Activated T-cell treated with anti-CD3 and anti-CD28 coated beads, Interleukin-2, amount 50 U/mL, for 72 hours (primary cell): ENCODE measurements at places on chromosomes 11 and 22. TPM values are rescaled to one million over a fixed set of nuclear protein-coding genes. Genes with fewer than 3 reads are reported as not detected.

The TMEM45B gene
- total RNA-seq, result 2.5 TPM

The MAP6 gene
- total RNA-seq, result 0.14 TPM

The PEX16 gene
- total RNA-seq, result 42.5 TPM

The MUS81 gene
- total RNA-seq, result 80.6 TPM

The HPX gene
- 1.2 TPM for total RNA-seq

The SMTNL1 gene
- not detected for total RNA-seq

The PYGM gene
- 4.5 TPM for total RNA-seq

The PHLDA2 gene
- total RNA-seq, result 12.3 TPM

DNA sequence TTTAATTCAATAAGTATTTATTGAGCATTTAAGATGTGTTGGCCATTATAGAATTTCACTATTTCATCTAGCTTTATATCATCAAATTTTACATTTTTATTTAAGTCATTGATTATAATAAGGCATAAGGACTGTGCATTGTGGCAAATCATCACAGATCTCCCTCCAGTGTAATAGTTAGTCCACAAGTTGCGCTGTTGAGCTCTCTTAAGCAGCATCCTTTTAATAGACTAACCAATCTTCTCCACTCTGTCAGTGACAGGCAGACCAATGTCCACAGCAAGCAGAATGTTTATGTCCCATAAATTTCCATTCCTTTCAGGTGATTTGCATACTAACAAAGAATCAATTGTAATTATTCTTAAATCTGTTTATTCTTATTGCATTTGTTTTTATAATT lies 595.3 kb upstream of the CCDC90B start:
- H3K36me3 ChIP-seq, result no peaks in the 10 kb centered on the region
- H3K4me3 ChIP-seq, result no peak overlapping the region
- no peak overlapping the region for H3K27ac ChIP-seq
- no peaks in the 10 kb centered on the region for H3K4me1 ChIP-seq
- DNase-seq, result no peak

- H3K27ac ChIP-seq, result peak overlapping the region; percentile 79
- H3K27me3 ChIP-seq, result no peaks in the 10 kb centered on the region
- H3K36me3 ChIP-seq, result no peaks in the 10 kb centered on the region
- DNase-seq, result no peak
- H3K4me3 ChIP-seq, result peak overlapping the region; percentile 54
- peaks cover 34% of the 10 kb centered on the region for H3K4me1 ChIP-seq
Measured at GRCh38 chr22:21669026-21669425, 3.2 kb downstream of the PPIL2 start.

- DNase-seq, result no peak
- H3K27ac ChIP-seq, result no peak overlapping the region
- H3K27me3 ChIP-seq, result peaks cover 12% of the 10 kb centered on the region
- H3K4me1 ChIP-seq, result no peaks in the 10 kb centered on the region
- H3K36me3 ChIP-seq, result no peaks in the 10 kb centered on the region
Measured at GRCh38 chr11:36822829-36823228, 224.8 kb upstream of the RAG2 start.

GRCh38 chr22:24431309-24432034 lies 4.1 kb downstream of the ADORA2A start:
- H3K27me3 ChIP-seq, result no peaks in the 10 kb centered on the region
- peak overlapping the region; percentile 68 for H3K27ac ChIP-seq
- peaks cover 6% of the 10 kb centered on the region for H3K36me3 ChIP-seq
- no peak for DNase-seq
- peak overlapping the region; percentile 70 for H3K4me3 ChIP-seq
- H3K4me1 ChIP-seq, result peaks cover 93% of the 10 kb centered on the region

DNA sequence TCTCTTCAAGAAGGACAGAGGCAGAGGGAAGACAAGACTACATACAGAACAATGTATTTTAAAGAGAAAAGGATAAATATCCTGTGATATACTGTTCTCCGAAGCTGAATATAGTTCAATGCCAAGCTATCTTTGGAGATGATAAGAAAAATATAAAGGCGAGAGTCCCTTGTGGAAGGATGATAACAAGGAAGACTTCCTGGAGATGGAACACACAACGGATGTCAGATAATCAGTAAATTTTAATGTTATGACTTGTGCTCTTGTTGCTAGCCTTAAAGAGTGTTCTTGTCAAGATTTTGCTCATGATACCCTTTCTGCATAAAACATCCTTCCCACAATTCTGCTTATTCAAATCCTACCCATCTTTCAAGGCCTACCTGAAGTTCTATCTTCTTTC lies 6.8 kb upstream of the CTR9 start:
- no peaks in the 10 kb centered on the region for H3K27me3 ChIP-seq
- no peak for DNase-seq
- no peaks in the 10 kb centered on the region for H3K36me3 ChIP-seq
- H3K27ac ChIP-seq, result peak overlapping the region; percentile 72
- H3K4me3 ChIP-seq, result peak overlapping the region; percentile 68

- H3K36me3 ChIP-seq, result peaks cover under 1% of the 10 kb centered on the region
- no peak overlapping the region for H3K27ac ChIP-seq
- no peak for DNase-seq
- no peaks in the 10 kb centered on the region for H3K27me3 ChIP-seq
- no peak overlapping the region for H3K4me3 ChIP-seq
Measured at GRCh38 chr22:30927806-30928205, 40.8 kb downstream of the MORC2 start.

- H3K36me3 ChIP-seq, result peaks cover 10% of the 10 kb centered on the region
- H3K4me3 ChIP-seq, result no peak overlapping the region
- H3K27ac ChIP-seq, result no peak overlapping the region
- peaks cover 15% of the 10 kb centered on the region for H3K27me3 ChIP-seq
Measured at GRCh38 chr11:2086239-2087040, 52.7 kb downstream of the IGF2 start.

DNA sequence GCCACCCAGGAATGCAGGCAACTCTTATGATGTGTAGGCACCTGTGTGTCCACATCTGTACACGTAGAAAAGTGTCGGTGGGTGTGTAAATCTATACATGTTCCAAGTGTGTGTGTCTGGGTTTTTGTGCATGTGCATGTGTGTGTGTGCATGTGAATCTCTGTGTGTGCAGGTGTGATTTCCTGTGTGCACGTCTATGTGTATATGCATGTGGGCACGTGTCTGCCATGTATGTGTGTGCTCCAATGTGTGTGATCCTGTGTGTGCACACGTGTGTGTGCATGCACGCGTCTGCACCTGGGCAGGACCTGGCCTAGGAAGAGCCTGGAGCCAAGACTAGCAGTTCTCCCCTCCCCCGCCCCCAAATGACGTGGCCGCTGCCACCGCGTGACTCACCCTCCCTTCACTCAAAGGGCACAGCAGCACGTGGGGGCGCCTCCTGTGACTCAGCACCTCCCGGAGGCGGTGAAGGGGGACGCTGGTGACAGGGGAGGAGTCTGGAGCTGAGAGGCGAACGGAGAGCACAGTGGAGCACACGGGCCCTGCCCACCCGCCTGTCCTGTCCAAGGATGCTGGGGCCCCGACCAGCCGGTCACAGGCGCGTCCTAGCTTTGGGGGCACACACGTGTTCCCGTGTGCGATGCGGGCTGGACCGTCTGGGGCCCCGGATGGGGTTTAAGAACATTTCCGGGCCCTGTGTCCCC lies 10.1 kb downstream of the PIM3 start:
- DNase-seq, result peak; percentile 95
- H3K4me1 ChIP-seq, result peaks cover 45% of the 10 kb centered on the region
- no peaks in the 10 kb centered on the region for H3K27me3 ChIP-seq
- no peaks in the 10 kb centered on the region for H3K36me3 ChIP-seq
- H3K27ac ChIP-seq, result peak overlapping the region; percentile 91

DNA sequence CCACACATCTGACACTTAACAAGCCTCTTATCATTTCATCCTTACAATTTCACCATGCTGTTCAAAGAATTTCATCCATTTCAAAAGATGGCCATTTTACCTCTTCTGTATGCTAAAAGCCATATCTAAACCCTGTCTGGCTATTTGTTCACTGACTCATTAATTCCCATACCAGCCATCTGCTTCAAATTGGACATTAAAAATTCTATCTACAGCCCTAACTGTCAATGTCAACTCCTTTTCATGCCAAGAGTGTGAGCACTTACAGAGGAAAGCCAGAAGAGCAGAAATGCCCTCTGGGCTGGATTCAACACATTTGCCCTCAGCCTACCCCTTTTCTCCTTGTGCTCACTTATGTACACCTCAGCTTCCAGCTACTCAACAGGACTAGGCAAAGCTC lies 59.2 kb downstream of the SYTL2 start:
- peaks cover 7% of the 10 kb centered on the region for H3K36me3 ChIP-seq
- peak overlapping the region; percentile 69 for H3K4me3 ChIP-seq
- DNase-seq, result no peak
- H3K27ac ChIP-seq, result peak overlapping the region; percentile 98
- no peaks in the 10 kb centered on the region for H3K27me3 ChIP-seq

DNA sequence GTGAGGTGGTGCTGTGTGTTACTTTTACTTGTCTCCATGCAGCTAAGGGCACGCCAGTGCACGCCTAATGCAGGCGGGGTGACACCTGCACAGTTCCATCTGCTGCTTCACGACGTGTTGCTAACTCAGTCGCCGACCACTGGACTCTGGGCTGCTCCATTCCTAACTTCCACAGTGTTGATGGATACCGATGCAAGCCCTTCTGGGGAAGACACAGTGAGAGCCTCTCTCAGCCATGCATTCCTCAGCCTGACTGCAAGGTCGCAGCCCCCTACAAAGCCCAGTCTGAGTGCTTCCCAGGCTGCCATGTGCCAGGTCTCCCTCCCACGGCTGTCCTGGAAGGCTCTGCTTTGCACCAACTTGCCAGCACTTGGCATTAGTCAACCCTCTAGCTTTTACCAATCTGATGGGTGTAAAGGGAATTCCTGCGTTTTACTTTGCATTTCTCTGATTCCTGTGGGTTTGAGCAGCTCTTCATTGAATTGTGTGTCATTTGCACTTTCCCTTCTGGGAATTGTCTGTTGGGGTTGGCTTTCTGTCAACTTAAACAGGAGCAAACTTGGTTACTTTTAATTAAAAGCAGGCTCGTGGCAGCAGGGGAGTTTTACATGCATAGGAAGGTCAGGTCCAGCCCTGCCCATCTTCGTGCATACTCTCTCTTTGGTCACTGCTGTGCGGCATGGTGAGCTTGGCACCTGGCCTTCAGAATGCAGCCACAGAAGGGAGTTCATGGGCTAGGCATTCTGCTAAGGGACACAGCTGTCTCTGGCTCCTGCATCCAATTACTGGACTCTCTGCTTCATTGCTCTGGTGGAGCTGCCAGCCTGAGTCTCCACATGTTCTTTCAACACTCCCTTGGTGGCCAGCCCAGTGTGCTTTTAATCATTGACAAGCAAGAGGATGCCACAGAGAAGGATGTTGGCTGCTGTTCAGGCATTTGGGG lies 34.6 kb upstream of the SHANK2 start:
- H3K27me3 ChIP-seq, result no peaks in the 10 kb centered on the region
- no peaks in the 10 kb centered on the region for H3K4me1 ChIP-seq
- H3K27ac ChIP-seq, result no peak overlapping the region
- no peak overlapping the region for H3K4me3 ChIP-seq
